ENCODE measurements at places on chromosomes 2 and 18.

GRCh38 chr2:198775737-198776136 is 682.0 kb downstream of the SATB2 start:
- no peak for DNase-seq

DNA sequence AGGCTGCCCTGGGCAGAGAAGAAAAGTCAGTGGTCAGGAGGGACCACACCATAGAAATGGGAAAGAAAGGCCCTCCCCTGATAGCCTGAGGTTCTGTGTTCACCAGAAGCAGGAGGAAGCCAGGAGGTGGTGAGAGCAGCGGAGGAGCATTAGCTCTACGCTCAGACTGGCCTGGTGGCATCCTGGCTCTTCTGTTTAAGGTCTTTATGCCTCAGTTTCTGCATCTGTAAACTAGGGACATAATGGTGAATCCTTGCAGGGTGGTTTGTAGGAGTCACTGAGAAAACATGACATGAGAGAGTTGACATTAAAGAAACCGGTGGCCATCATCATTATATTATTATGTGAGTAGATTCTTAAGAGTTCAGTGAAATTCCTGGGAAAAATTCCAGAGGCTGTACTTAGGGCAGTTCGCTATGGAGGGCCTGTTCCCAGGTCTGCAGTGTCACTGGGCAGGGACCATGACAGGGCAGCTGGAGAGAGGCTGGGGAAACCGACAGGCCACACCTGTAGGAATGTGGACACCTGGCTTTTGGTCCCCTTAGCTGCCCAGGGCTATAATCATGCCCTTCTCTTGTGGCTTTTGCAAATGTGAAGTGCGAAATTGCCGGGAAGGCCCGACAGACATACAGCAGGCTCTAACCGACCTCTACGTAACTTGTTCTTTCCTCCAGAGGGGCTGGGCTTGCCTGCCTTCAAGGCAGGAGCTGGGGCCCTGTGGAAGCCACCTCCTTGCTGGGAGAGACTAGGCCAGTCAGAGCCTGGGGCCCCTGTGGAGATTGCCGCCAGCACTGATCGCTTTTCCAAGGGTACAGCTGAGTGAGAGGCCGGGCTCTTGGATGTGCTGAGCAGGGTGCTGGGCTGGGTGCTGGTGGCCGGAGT is 31.0 kb downstream of the GLI2 start:
- no peak for DNase-seq

GRCh38 chr18:57167617-57168308 is 20.9 kb downstream of the BOD1L2 start:
- no peak for DNase-seq

DNA sequence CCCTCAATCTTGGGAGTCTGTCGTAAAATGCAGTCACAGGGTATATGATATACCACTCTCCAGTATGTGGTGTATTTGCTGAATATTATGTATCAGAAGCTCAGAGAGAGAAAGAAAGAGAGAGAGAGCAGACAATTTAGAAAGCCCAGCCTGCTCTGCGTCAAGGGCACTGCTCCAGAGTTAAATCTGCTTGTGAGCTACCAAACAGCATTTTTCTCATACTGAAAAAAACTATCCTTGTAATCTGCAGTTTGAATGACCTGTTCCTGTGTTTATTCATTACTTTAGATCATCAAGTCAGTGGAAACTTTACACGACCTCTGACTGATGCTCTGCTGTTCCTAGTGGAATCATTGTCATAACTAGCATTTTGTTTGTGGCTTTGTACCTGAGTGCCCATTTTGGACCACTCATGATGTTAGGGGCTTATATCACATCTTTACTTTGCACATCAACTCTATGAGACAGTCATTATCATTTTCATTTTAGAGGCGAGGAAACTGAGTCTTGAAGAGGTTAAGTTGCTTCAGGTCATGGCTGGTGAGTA is 89.2 kb upstream of the PELI1 start:
- DNase-seq = no peak

Measured in anterior cingulate cortex (tissue), 58 donors.